Cortex of kidney (tissue), 1 donor: ENCODE measurements at places on chromosomes 13 and 19.

GRCh38 chr19:36008336-36008978 lies at the start of gene SYNE4:
TSS of gene SYNE4 (minus strand) at chr19:36008813. CDS start at chr19:36008681, 132 bp downstream.
- no peak for DNase-seq

DNA sequence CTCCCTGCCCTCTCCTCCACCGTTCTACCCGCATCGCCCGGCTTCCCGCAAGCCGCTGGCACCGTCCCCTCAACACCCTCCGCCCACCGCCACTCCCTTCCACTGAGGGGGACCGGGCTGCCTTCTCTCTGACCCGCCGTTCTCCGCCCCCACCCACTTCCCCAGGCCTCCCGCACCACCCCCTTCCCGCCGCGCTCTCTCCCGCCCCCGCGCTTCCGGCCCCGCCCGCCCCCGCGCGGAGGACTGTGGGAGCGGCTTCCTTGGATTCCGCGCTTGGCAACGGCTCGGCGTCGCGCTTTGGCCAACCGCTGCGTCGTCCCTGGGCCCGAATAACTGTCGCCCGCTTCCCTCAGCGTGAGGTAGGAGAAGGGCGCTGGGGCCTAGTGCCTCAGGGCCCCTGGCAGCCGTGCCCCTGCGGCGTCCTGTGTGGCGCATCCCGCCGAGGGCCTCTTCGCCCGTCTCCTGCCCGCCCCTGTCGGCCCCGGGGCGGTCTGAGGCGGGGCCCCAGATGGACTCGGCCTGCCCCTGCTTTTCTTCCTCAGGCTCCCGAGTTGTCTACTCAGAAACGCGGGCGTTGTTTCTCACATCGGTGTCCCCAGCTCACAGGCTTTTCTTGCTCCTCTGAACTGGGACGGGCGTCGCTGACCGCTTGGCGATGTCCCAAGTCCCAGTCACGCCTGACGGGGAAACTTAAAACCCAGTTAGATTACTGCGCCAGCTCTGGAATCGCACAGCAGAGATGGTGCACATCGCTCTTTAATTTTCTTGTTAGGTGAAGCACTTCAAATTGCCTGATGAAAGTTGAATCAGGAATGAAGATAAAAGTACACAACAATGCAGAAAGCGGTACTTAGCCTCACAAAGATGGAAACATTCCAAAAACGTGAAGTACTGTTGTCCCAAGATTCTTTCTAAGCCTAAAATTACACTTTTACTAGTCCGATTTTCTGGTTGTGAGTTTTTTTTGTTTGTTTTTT lies at the start of gene IFT88:
IFT88 (plus strand) TSS at position 260 of the 977 bp plus-strand sequence. CDS start 7,229 bp downstream, outside the sequence.
- peak; percentile 41 for DNase-seq

DNA sequence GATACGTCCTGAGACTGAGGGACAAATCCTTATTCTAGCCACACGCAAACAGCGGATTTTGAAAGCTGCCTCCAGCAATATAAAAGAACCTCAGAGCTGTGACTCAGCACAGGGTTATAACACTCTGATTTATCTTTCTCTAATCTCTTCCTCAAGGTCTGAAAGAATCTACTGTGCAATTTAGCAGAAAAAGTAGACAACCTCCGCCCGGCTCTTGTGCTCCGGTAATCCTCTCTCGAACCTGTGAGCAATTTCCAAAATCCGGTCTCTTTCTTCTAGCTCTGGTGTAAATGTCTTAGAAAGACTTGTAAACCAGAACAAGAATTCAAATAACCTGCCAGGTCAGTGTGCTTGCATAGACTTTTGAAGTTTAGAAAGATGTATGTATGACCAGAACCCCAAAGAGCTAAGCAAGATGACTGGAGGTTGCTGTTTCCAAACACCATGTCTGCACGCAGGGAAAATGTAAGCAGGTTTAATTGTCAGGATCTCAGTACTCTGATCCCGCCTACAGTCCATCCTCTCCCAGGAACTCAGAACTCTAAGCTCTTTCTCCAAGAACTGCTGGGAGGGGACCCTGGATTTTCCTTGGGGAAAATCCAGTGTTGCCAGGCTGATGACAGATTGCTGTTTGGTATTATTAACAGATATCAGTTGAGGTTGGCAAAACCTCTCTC lies 338.1 kb downstream of the RFC3 start:
- no peak for DNase-seq

GRCh38 chr19:3479834-3480215 lies 500 bp downstream of the SMIM24 start:
- DNase-seq: no peak

DNA sequence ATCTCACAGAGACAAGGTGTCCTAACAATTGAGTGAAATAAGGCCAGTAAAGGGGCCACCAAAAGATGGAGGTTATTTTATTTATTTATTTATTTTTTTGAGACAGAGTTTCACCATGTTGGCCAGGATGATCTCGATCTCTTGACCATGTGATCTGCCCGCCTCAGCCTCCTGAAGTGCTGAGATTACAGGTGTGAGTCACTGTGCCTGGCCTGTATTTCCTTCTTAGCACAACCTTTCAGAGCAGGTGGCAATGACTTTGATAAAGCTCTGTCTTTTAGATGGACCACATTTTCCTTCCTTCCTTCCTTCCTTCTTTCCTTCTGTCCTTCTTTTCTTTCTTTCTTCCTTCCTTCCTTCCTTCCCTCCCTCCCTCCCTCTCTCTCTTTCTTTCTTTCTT lies 11.0 kb upstream of the DOCK6 start:
- no peak for DNase-seq

- no peak for DNase-seq
Measured at GRCh38 chr13:43305416-43305815, 282.0 kb downstream of the DNAJC15 start.

GRCh38 chr19:19679176-19680073 lies 10.8 kb downstream of the ZNF101 start:
- DNase-seq: no peak

DNA sequence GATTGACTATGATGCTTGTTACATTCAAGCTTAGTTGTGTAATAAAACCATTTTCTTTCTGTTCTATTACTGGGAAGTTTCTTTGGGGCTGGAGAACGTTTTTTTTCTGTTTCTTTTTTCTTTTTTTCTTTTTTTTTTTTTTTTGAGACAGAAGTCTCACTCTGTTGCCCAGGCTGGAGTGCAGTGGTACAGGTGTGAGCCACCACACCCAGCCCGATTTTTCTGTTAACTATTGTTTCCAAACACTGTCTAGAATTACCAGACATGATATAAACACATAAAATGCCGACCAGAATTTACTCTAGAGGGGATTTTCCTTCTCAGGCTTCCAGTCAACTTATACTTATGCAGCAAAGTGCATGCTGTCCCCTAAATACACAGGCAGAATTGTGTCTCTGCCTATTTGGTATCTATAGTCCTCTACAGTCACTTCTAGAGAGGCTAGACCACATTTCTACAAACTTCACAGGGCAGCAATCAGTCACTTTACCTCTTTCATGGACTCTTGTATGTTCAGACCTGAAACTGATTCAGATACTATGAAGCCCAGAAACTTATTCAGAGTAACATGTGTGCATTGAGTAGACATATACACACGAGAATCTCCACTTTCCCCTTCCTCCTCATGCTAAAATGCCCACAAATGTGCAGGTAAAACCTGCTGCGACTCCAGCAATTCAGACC lies 121.2 kb downstream of the ZNF737 start:
- no peak for DNase-seq

DNA sequence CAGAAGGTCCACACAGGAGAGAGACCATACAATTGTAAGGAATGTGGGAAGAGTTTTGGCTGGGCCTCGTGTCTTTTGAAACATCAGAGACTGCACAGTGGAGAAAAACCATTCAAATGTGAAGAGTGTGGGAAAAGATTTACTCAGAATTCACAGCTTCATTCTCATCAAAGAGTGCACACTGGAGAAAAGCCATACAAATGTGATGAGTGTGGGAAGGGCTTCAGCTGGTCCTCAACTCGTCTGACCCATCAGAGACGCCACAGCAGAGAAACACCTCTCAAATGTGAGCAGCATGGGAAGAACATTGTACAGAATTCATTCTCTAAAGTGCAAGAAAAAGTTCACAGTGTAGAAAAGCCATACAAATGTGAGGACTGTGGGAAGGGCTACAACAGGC lies 5.4 kb upstream of the ZNF225 start:
- DNase-seq: no peak

DNA sequence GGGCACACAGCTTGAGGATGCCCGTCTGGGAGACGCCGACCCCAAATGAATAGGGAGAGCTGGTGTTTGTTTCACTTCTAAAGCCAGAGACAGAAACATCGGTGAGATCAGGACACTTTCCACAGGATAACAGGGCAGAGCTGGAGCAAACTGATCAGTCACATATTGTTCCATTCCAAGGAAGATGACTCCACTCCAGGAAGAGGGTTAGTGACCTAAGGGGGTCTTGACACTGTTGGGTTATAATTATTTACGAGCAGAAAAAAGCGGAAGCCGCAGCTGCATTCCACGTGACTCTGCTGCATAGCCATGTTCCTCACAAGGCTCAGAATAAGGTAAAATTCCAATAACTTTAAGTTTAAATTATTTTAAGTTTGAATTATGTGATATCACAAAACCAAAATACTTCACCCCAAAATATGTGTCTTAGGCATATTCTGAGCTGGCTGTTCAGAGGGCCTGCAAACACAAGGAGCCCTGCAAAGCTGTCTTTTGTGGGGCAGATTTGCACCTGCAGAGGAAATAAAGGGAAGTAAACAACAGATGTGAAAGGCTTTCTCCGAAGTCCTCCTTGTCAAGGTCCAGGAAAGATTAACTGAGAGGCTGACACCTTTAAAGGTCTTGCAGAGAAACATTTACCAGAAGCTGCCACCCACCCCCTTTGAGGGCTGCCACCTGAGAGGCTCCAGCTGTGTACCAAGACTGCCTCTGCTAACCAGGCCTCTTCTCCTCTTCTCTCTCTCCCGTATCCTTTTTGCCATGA lies 819.2 kb downstream of the UQCRFS1 start:
- DNase-seq: no peak

DNA sequence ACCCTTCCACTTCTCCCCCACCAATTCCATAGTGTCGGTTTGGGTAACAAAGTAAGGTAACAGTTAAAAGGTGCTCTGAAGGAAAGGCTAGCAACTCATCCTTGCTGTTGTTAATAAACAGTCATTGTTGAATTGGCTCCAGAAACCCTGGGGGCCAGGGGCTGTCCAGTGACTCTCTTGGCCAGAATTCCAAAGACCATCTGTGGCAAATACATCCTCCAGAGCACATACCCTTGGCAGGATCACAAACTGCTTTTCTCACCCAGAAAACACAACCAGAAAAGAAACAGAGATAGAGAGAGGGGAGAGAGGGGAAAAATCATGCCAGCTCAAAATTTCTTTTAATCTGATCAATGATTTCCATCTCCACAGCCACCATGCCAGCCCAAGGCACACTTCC lies 22.1 kb downstream of the CACNA1A start:
- DNase-seq: no peak

DNA sequence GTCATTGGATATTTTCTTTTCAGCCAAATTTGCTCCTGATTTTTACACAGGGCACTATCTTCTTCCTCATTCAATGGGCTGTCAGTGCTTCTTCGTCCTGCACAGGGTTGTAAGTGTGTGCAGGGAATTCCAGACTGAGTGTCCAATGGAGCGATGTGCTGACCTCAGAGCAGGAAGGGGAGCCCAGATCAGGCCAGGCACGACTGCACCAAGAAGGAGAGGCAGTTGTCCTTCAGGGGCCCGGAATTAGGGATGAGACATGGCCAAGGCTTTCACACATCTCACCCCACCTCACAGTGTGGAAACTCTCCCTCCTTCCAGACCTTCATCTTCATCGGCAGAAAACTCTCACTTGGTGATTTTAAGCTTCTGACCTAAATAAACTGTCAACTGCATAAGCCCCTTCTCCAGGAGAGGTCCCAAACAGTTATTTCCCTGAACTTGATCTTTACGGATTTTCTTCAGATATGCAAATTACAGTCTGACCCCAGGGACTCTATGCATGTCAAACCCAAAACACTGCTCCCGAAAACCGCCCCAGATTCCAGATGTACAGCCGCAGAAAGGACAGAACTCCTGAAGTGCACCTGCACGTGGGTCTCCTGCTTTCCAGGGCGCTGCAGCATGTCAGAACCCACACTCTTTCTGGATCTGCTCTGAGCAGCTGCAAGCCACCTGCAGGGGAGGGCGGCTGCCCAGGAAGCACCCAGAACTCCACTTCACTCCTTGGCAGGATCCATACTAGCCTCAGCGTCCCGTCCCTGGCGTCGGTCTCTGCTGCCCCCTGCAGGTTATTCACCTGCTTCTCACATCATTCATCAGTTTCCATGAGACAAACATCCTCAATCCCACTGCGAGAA lies 625 bp upstream of the ZNF20 start:
- DNase-seq: no peak

DNA sequence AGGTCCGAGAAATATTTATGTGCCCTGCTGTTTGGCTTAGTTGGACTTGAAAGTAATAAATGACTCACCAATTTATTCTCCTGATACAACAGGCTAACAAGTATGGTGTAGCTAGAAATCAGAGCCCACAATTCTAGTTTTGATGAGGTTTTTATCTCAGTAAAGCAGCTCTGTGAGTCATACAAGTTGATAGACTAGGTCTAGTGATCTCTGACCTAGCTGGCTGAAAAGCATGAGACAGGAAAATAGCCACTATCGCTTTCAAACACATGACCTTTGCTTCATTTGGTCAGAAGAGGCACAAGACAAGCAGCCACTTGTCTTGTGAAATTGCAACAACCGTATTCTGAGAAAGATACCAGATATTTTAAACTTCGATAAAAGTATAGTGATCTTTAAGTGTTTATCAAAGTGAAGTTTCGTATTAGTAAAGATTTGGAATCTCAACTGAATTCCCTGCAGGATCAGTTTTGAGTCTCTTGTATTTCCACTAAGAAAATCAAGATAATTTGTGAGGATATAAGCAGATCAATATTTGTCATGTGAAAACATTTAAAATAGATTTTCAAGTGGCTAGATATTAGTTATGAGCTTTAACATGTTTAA lies 126.7 kb downstream of the MAB21L1 start:
- DNase-seq: no peak

DNA sequence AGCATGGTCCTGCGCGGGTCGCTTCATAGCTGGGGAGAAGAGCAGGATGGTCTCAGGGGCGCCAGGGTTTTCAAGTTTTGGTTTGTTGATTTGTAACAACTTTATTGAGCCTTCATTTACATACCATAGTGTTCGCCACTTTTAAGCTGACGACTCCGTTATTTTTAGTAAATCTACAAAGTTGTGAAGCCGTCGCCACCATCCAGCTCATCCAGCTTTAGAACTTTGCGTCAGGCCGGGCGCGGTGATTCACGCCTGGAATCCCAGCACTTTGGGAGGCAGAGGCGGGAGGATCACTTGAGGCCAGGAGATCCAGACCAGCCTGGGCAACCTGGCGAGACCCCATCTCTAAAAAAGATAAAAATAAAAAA lies 404 bp downstream of the C19orf44 start:
- DNase-seq: no peak

- no peak for DNase-seq
Measured at GRCh38 chr13:46086421-46086922, 18.4 kb downstream of the CPB2 start.

DNA sequence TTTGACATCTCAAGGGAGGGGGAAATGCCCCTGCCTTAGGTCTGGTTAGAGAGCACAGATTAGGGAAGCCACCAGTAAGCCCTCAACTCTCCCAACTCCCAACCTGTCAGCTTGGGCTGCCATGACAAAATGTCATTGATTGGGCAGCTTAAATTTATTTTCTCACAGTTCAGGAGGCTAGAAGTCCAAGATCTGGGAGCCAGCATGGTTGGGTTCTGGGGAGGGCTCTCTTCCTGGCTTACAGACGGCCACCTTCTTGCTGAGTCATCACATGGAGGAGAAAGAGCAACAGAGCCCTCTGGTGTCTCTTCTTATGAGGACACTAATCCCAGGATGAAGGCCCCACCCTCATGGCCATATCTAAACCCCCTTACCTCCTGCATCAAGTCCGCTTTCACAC lies 24.2 kb downstream of the C19orf12 start:
- no peak for DNase-seq

GRCh38 chr13:32277839-32278238 lies 37.3 kb downstream of the ZAR1L start:
- DNase-seq: no peak
